ENCODE measurements at places on chromosomes 6 and 20.

GRCh38 chr6:81875782-81876293 lies 123.4 kb upstream of the TENT5A start:
- no peaks in the 10 kb centered on the region for H3K27me3 ChIP-seq
- H3K4me3 ChIP-seq: no peak overlapping the region
- no peaks in the 10 kb centered on the region for H3K36me3 ChIP-seq
- no peak for DNase-seq
- no peaks in the 10 kb centered on the region for H3K4me1 ChIP-seq
- no peak overlapping the region for H3K27ac ChIP-seq

DNA sequence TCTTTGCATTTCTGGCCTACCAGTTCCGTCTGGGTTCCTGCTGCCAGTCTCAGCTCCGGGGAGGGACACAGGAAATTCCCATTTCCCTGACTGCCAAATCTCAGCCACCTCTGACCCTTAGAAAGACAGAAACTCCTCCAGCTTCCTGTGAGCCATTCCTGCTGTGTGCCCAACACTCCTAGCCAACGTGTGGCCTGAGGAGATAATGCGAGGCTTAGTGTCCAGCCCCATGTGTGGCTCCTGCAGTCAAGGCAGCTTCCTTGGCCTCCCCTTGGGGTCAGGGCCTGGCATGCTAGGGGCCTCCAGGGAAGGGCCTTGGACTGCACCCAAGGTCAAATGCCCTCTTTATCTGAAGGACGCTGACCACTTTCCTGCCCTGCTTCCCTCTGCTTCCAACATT lies 45.1 kb downstream of the MAFB start:
- no peaks in the 10 kb centered on the region for H3K27me3 ChIP-seq
- no peak overlapping the region for H3K4me3 ChIP-seq
- H3K27ac ChIP-seq: no peak overlapping the region
- no peak for DNase-seq
- H3K36me3 ChIP-seq: no peaks in the 10 kb centered on the region

DNA sequence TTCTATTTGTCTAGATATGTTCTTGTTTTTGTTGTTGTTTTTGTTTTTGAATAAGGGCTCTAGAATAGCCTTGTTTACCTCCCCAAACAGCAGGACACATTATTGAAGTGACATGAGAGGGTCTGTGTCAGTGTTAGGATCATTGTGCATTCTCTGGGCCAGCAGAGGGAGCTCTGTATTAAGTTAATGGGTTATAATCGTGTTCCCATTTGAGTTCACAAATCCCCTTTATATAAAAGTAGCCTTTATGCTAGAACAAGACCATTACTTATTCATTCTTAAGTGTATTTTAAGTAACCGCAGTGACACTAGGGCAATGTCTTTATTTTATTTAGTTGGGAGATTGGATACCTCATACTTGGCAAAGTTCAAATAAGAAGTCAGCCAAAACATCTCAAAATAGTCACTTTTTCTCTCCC lies 44.8 kb downstream of the STK4 start:
- no peaks in the 10 kb centered on the region for H3K27me3 ChIP-seq
- no peak overlapping the region for H3K4me3 ChIP-seq
- no peaks in the 10 kb centered on the region for H3K4me1 ChIP-seq
- no peak for DNase-seq
- H3K27ac ChIP-seq: no peak overlapping the region

DNA sequence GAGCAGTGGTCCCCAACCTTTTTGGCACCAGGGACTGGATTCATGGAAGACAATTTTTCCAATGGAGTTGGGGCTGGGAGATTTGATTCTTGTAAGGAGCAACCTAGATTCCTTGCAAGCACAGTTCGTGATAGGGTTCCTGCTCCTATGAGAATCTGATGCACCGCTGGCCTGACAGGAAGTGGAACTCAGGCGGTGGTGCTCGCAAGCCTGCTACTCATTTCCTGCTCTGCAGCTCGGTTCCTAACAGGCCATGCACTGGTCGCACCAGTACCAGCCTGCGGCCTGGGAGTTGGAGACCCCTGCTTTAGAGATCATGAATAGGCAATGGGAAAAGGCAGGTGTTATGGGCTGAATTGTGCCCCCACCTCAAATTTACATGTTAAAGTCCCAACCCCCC lies 131.2 kb downstream of the PFDN4 start:
- no peak overlapping the region for H3K27ac ChIP-seq
- no peak for DNase-seq
- H3K4me1 ChIP-seq: no peaks in the 10 kb centered on the region
- H3K27me3 ChIP-seq: no peaks in the 10 kb centered on the region
- no peak overlapping the region for H3K4me3 ChIP-seq

GRCh38 chr6:138586638-138587037 lies 87.3 kb upstream of the NHSL1 start:
- no peaks in the 10 kb centered on the region for H3K36me3 ChIP-seq
- no peaks in the 10 kb centered on the region for H3K27me3 ChIP-seq
- no peak for DNase-seq
- H3K27ac ChIP-seq: no peak overlapping the region

DNA sequence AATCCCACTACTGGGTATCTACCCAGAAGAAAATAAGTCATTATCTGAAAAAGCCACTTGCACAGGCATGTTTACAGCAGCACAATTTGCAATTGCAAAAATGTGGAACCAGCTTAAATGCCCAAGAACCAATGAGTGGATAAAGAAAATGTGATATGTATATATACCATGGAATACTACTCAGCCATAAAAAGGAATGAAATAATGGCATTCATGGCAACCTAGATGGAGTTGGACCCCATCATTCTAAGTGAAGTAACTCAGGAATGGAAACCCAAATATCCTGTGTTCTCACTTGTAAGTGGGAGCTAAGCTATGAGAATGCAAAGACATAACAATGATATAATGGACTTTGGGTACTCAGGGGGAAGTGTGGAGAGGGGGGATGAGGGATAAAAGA lies 4.6 kb downstream of the RNGTT start:
- no peaks in the 10 kb centered on the region for H3K36me3 ChIP-seq
- no peak overlapping the region for H3K27ac ChIP-seq
- no peak for DNase-seq
- no peaks in the 10 kb centered on the region for H3K27me3 ChIP-seq
- H3K4me1 ChIP-seq: peaks cover 9% of the 10 kb centered on the region

GRCh38 chr6:14422061-14422460 lies 304.5 kb downstream of the CD83 start:
- H3K27ac ChIP-seq: no peak overlapping the region
- DNase-seq: no peak
- no peak overlapping the region for H3K4me3 ChIP-seq
- no peaks in the 10 kb centered on the region for H3K4me1 ChIP-seq

DNA sequence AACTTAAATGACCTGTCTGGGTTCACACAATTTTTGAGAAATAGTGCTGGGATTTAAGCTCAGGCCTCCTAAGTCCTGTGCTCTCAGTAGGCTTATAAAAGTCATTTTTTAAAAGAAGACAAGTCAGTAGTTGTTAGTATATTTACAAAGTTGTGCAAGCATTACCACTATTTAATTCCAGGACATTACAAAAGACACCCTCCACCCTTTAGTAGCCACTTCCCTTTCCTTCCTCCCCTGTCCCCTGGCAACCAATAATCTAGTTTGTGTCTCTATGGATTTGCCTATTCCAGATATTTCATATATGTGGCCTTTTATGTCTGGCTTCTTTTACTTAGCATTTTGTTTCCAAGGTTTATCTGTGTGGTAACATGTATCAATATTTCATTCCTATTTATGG lies 37.6 kb downstream of the HMGN3 start:
- H3K4me3 ChIP-seq: no peak overlapping the region
- no peaks in the 10 kb centered on the region for H3K36me3 ChIP-seq
- no peak overlapping the region for H3K27ac ChIP-seq
- no peaks in the 10 kb centered on the region for H3K27me3 ChIP-seq
- DNase-seq: no peak
- no peaks in the 10 kb centered on the region for H3K4me1 ChIP-seq

All from pancreas (tissue), 10 donors.